ENCODE measurements at places on chromosomes 2 and 18.

GRCh38 chr2:96072746-96073145, 38.0 kb upstream of the GPAT2 start:
- DNase-seq = no peak

- no peak for DNase-seq
Measured at GRCh38 chr2:88122141-88122884, 5.5 kb downstream of the FABP1 start.

DNA sequence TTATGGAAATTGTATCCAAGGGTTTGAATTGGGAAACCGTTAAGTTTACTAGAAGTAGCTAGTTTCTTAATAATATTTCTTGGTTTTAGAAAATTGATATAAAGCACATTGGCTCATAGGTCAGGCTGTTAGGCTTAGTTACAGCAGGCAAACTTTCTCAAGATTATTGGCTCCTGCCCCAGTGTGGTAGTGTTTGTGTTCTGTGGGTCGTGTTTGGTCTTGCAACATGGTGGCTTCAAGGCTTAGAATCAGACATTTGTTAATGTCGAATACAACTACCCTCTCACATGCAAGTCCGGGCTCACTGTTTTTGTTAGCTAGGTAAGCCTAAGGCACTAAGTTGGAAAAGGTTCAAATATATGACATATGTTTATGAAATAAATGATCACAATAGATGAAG, 19.6 kb downstream of the CERS6 start:
- DNase-seq = no peak

DNA sequence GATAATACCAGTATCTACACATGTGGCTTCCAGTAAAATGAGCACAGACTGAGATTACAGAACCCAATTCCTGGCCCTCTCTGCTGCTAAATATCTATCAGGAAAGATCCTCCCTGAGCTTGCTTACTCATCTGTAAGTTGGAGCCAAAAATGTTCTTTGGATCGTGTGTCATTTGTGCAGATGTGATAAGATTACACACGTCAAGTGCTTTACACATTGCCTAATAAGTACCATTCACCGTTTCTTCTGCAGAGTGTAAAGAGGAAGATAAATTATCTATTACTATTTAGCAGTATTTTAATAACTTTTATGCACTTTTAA, 23.2 kb upstream of the SLC20A1 start:
- peak; percentile 99 for DNase-seq
